ENCODE measurements at places on chromosomes 16 and 17. TPM values are rescaled to one million over a fixed set of nuclear protein-coding genes. Genes with fewer than 3 reads are reported as not detected.
A peak's percentile ranks its signal among the peaks of the same experiment; 100 is the strongest.

GRCh38 chr16:27179500-27180072, 23.7 kb upstream of the KDM8 start:
- DNase-seq: peak; percentile 88

DNA sequence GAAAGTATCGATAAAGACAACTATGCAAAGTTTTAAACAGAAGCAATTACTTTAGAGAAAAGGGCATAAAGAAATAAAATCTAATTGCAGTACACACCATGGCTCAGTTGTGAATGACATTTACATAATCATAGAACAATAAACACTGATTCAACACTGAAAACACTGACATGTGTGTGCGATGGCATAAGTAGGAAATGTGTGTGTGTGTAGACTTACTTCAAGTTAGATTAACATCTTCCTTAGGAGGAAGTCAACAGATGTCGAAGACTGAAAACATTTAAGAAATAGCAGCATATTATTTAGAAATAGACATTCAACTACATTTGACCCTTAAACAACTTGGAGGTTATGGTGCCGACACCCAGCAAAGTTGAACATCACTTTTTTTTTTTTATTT, 172.4 kb downstream of the STX8 start:
- no peak for DNase-seq

DNA sequence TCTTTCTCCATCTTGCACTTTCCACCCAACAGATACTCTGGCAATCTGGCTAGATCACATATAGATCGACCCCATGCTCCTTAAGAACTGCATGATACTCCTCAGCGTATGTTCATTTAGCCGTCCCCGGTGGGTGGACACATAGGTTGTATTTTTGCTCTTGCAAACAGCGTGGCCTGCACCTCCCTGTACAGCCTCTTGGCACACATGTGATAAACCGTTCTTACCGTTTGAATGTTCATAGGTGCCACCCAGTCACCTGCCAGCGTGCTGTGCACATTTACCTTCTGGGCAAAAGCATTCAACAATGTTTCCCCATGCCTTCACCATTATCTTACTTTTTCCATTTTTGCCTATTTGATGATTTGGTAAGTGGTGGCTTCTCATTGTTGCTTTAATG, 6.2 kb downstream of the TNP2 start:
- DNase-seq: no peak

GRCh38 chr16:85947230-85948137, 48.5 kb downstream of the IRF8 start:
- DNase-seq: no peak

DNA sequence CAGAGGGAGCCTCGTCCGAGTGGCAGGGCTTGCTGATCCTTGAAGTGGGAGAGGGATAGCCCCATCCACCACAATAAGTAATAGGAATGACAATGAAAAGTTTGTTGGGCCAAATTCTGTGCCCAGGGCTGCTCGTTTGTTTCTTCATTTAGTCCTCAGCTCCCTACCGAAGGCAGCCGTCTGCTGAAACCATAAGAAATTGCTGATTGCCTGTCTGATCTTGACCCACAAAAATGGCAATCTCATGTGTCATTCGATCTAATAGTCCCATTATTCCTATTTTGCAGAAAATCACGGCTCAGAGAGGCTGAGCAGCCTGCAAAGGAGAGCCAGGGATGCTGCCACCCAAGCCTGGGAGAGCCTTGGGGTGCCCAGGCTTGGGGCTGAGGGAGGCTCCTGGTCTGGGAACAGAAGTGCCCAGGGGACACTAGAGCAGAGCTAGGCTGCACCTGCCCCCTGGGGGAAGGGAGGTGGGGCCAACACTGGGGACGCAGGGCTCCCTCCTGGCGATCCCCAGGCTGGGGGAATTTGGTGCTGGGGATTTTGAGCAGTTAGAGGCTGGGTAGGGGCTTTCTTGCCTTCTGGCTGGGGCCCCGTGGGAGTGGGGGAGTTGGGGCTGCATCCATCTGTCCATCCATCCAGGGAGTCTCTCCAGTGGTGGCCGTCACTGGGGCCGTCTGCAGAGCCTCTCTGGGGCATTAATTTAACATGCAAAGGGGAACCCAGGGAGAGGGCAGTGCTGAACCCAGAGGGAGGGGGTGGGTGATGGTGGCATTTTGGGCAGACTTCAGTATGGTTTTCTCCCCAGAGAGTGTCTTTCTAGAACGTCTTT, 53.5 kb downstream of the SOCS1 start:
- no peak for DNase-seq

DNA sequence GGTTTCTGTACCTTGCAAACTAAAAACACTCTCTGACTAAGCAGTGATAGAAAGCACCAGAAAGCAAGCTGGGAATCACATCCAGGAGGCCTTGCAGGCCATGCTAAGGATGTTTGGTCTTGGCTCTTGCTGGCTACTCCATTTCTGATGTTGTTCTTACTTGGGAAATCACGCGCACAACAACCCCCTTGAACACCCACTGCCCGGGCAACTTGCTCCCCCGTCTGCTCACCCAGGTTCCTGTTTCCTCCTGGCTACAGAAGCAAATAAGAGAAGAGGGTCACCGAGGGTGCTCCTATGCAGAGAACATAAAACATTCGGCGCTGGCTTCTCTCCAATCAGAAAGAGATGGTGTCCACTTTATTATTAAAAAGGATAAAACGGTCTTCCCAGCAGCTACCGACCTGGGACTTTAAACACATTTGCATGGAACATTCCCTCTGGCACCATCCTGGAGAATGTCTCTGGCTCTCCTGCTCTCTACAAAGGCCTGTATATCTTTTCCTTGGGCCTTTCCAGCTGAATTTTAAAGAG, 271.2 kb upstream of the RPL38 start:
- DNase-seq: no peak

DNA sequence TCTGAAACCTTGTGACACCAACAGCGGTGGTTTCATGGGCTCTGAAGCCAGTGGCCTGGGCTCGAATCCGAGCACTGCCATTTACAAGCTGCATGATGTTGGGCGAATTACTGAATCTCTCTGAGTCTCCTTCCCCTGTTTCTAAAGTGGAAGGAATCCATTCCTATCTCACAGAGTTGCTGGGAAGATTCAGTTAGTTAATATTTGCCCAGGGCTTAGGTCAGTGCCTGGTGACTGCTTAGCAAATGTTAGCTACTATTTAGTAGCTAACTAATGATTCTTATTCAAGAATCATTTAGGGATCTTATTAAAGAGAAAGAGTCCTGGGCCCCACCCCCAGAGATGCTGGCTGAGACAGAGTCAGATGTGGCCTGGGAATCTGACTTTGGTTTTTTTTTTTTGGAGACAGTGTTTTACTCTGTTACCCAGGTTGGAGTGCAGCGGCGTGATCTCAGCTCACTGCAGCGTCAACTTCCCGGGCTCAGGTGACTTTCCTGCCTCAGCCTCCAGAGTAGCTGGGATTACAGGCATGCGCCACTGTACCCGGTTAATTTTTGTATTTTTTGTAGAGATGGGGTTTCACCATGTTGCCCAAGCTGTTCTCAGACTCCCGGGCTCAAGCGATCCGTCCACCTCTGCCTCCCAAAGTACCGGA, 33.6 kb upstream of the RAI1 start:
- DNase-seq: no peak

DNA sequence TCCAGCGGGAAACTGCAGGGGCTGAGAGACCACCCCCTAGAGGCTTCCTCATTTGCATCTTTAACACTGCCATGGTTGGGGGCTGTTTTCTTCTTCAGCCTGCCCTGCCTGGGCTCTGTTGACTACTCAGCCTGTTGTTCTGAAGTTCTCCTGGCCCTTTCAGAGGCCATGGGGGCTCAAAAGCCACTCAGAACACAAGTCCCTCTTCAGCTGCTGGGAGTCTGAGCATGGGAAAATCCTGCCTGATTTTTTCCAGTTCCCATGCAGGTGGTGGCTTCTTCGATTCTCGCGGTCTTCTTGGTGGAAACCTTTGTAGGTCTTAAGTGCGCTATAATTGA, 36.3 kb downstream of the PLCG2 start:
- no peak for DNase-seq

DNA sequence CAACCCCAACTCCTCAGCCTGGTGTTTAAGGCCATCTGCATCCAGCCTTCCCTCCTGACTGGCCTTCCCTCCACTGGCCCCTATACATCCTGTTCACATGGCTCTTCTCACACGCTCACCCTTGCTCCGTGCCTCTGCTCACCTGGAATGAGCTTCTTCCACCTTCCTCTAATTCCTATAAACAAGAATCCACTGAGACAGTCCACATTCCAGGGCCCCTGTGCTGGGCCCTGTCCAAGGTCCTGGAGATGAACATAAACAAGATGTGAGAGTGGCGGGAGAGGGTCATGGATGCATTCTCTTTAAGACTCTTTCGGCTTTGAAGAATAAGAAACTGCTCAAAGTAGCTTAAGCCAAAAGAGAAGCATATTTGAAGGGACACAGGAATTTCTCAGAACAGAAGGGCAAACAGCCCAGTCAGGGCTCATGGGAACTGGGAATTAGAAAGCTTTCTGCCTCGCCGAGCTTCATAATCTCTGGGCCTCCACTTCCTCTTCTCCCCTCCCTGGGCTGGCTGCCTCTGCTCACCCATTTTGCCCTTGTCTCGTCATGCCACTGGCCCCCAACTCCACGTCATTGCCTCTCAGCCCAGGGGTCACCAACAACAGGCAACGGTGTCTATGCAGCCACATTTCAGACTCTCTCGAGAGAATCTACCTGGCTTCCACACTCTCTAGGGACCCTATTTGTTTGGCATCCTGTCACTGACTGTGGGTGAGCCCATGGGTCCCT, 13.5 kb downstream of the SPPL2C start:
- DNase-seq: no peak

DNA sequence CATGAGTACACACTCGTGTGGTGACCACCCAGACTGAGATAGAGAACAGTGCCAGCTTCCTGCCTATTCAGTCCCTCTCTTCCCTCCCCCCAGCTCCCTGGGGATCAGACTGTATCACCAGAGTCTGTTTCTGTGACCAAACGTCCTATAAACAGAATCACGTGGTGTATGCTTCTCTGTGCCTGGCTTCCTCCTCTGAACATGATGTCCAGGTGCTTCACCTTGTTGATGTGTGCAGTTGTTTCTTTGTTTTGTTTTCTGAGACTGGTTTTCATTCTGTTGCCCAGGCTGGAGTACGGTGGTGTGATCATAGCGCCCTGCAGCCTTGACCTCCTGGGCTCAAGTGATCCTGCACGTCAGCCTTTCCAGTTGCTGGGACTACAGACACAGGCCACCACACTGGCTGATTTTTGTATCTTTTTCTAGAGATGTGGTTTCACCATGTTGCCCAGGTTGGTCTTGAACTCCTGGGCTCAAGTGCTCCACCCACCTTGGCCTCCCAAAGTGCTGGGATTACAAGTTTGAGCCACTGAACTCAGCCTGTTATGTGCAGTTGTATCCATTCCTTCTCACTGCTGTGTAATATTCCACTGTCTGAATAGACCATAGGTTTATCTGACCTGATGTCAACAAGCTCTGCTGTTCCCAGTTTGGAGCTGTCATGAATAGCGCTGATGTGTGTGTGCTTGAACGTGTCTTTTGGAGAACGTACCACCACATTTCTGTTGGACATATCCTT, 28.9 kb upstream of the PRM1 start:
- no peak for DNase-seq

DNA sequence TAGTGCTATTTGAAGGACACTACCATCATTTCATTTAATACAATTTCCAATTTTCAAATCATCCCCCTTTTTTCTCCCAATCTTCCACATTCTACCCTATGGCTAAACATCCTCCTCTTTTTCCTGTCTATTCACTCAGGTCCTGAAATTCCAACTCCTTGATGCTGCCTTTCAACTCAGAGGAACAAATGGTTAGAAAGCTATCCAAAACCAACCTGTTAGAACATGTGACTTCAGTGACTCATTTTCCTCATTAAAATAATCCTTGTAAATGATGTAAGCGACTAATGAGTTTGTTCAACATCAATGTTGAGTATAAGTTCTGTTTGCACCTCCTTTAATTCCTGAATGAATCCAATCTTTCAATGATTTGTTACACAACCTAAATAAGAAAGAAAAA, 5.5 kb downstream of the PSMD12 start:
- DNase-seq: no peak

DNA sequence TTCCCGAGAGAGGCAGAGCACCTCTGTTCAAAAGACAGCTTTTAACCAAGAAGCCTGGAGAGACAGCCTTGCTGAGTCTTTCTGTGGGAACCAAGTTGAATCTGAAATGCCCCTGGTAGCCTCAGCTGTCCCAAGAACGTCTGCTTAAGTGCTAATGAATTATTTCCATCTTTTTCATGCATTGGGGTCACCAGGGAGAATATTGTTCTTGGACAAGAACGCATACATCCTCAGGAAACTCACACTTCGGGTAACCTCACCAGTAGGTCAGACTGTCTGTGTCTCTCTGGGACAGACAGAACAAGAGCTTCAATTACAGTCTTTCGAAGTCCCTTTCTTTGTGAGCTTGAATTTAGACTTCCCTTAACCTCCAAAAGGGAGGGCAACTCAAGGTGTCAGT, 134.6 kb upstream of the ADAMTS18 start:
- DNase-seq: no peak

C16orf46 gene
- 1.5 TPM for total RNA-seq

GDPD3 gene
- 11.5 TPM for total RNA-seq

PTRH2 gene
- 19.6 TPM for total RNA-seq

SPIRE2 gene
- 9.5 TPM for total RNA-seq

CTF1 gene
- total RNA-seq: 9.3 TPM
